SW 1271 (cell line): ENCODE measurements at places on chromosomes 13 and 19.

- no peak for DNase-seq
Observed at GRCh38 chr13:48528720-48529119, 4.2 kb downstream of the RCBTB2 start.

- DNase-seq: peak; percentile 90
Observed at GRCh38 chr19:872266-872951, 12.9 kb downstream of the CFD start.

GRCh38 chr19:19775891-19776205 is 42.9 kb upstream of the ZNF14 start:
- no peak for DNase-seq

- no peak for DNase-seq
Observed at GRCh38 chr19:29413435-29413834, 112.4 kb upstream of the VSTM2B start.

DNA sequence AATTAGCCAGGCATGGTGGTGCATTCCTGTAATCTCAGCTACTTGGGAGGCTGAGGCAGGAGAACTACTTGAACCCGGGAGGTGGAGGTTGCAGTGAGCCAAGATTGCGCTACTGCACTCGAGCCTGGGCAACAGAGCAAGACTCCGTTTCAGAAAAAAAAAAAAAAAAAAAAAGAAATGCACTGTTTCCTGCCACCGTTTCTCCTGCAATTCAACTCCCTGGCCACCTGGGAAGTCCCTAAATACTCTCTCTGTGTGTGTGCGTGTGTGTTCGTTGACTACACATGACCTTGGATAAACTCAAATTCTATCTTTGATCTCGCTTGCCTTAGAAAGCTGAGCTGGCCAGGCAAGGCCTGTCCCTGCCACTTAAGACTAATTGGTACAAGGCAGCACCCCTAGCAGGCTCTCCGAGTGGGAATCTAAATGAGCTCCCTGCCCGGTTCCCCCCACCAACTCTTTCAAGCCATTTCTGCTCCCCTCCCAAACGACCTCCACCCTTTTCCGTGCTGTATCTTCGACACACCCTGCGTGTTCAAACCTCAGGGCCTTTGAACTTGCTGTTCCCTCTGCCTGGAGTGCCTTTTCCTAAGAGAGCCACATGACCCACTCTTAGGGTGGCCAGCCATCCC is 5.2 kb upstream of the BCAT2 start:
- DNase-seq: peak; percentile 35
